ENCODE measurements at places on chromosomes 5 and 9.
A peak's percentile ranks its signal among the peaks of the same experiment; 100 is the strongest.

GRCh38 chr9:130866474-130866965 lies 30.1 kb downstream of the QRFP start:
- DNase-seq: peak; percentile 86

- DNase-seq: no peak
Observed at GRCh38 chr5:4420177-4420576, 720.0 kb upstream of the ADAMTS16 start.

DNA sequence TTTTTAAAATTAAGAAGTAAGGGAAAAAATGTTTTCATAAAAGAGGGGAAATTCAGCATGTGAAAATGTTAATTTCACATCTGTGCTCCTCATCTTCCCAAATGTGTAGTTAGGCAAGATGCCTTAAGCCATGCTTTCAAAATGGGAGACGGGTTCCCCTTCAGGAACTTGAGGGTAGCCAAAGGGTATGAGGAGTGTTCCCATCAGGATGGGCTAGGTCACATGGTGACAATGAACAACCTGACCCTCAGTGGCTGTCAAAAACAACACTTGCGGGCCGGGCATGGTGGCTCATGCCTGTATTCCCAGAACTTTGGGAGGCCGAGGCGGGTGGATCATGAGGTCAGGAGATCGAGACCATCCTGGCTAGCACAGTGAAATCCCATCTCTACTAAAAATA lies 178.0 kb downstream of the ACTL7B start:
- DNase-seq: no peak

GRCh38 chr9:124108216-124108615 lies 96.6 kb downstream of the LHX2 start:
- DNase-seq: no peak

DNA sequence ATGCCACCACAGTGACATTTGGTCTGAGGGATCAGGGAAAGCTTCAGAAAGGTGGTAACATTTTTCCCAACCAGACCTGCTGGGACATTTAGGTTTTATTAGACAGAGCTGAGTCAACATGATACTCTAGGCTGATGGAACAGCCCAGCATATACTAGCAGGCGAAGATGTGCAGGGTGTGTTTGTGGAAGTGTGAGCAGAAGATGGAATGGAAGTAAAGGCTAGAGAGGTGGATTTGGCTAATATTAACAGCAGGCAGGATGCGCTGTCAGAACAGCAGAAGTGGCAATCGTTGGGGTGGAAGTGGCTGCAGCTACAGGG lies 340.6 kb downstream of the ASTN2 start:
- no peak for DNase-seq

GRCh38 chr9:129891569-129891968 lies 56.3 kb downstream of the USP20 start:
- DNase-seq: no peak
